NCI-H1105 treated with DMSO at 0.1 percent for 48 hours (cell line): ENCODE measurements at places on chromosomes 3 and 15.

GRCh38 chr3:183161552-183162336 is 790 bp downstream of the LAMP3 start:
- DNase-seq, result no peak

- DNase-seq, result no peak
These were observed 23.1 kb downstream of the DCLK3 start for GRCh38 chr3:36741285-36741684.

GRCh38 chr15:64090527-64090926 is 3.1 kb downstream of the CIAO2A start:
- DNase-seq, result no peak

GRCh38 chr3:157488144-157488543 is 15.1 kb downstream of the VEPH1 start:
- DNase-seq, result no peak

DNA sequence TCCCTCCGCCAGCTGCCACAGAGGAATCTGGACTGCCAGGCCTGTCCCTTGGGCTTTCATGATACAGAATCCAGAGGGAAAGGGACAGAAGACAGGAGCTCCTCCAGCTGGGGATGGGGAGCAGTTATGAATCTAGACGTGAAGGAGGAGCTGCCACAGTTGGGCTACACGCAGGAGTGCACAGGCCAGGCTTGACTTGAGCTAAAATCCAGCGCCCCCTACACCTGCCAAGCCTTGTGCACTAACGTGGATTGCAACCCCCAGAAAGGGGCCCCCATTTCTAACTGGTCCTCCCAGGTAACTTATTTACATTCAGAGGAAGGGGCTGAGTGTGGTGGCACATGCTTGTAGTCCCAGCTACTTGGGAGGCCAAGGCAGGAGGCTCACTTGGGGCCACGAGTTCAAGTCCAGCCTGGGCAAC is 14.3 kb downstream of the KLHL6 start:
- DNase-seq, result no peak

DNA sequence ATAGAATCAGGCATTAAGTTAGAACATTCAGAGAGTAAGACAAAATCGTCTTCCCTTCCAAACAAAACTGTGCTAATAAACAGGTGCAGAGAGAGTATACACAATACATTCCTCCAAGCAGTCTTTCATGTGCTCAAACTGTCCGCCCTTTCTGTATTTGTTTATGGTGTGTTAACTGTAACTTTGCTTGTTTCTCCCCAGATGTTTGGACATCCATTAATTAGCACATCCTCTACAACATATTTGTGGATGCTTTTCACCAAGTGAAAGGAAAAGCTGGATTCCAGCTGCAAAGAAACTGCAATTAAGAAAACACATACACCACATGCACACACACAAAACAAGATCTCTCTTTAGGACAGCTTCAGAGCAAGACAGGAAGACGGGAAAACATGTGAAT is 912.6 kb downstream of the NTRK3 start:
- DNase-seq, result no peak

DNA sequence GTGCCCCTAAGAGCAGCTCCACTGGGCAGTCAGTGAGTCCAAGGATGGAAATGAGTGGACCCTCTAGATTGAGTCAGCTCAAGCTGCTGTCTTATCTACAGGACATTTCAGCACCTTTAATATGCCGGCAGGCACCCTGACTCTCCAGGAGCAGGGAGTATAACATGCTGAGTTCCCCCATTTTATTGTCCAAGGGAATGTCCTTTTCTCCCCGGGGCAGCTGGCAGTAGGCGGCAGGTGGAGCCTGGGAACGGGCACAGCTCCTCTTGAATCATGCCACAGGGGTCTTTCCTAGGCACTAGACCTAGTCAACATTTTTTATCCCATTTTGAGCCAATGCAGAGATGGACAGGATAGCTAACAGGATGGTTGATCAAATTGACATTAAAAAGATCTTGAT is 14.8 kb downstream of the WNT7A start:
- no peak for DNase-seq

GRCh38 chr3:131236421-131236820 is 145.2 kb upstream of the NUDT16 start:
- DNase-seq, result peak; percentile 94

- no peak for DNase-seq
These were observed 119.3 kb upstream of the DAZL start for GRCh38 chr3:16724487-16724886.

DNA sequence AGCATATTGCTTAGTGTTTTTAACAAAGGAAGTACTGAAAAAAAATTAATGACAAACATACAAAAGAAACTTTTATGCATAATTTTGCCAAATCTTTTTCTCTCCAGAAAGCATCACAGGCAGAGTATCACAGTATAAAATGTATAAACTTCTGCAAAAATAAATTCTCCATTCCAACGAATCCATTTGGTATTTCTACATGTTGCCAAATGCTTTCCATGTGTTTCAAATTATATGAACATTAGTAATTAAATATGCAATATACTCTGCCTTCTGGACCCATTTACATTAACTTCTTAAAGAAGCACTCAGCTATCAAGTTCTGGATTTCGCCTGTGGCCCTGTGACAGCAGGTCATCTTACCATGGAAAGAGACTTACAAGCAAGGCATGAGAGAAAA is 189.1 kb upstream of the ALCAM start:
- DNase-seq, result no peak

DNA sequence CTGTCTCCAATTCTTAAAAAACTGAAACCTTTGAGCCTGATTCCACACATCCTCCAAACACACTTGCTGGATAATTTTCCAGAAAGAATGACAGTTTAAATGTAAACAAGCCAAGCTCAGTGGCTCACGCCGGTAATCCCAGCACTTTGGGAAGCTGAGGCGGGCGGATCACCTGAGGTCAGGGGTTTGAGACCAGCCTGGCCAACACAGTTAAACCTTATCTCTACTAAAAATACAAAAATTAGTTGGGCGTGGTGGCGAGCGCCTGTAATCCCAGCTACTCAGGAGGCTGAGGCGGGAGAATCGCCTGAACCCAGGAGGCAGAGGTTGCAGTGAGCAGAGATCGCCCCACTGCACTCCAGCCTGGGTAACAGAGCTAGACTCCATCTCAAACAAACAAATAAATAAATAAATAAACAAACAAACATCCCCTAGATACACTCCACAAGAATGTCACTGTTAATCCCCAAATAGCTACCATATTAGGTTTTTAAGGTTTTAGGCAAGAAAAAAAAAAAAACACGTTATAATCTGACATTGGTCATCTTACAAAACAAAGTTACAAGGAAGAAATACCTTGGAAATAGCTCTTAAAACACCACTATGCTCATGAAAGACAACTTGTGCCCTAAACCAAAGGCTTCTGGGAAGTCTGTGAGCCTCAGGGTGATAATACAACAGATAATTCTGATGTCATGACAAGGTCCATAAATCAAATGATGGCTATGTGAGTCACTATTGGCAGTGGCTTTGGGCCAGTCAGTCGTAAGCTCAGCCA is 13.2 kb downstream of the TNIK start:
- DNase-seq, result no peak

DNA sequence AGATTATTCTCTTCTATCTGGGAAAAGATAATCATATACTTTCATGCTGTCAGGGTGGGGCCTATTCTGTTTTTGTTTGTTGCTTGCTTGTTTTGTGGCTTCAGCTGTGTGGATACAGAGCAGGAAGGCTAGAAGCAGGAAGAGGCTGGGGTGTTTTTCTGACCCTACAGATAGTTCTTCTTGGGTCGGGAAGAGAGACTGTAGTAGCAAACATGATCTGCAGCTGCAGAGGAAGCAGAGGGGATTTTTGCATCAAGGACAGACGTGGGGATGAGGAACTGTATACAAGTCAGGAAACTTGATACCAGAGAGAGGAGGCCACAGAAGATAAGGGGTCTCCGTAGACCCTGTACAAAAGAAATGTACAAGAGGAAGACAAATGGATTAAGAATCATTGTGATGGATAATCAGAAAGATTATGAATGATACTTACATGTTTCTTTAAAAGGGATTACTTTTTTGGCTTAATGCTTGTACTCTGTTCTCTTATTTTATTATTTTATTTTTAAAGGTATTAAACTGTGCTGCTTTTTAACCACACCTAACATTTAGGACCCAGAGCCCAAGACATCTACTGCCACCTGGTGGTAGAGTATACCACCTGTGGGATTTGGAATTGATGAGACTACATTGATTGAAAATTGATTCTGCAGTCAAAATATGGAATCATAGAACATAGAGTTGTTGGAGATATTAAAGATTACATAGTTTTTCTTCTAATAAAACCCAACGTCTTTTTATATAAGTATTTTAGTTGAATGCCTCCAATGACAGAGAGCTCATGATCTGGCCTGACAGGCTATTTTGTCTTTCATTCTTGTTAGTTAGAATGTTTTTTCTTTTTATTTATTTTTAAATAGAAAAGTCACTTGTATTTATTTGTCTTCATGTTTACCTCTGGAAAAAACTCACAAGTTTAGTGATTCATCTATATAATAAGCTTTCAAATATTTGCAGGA is 87.3 kb upstream of the ROPN1 start:
- DNase-seq, result peak; percentile 75

DNA sequence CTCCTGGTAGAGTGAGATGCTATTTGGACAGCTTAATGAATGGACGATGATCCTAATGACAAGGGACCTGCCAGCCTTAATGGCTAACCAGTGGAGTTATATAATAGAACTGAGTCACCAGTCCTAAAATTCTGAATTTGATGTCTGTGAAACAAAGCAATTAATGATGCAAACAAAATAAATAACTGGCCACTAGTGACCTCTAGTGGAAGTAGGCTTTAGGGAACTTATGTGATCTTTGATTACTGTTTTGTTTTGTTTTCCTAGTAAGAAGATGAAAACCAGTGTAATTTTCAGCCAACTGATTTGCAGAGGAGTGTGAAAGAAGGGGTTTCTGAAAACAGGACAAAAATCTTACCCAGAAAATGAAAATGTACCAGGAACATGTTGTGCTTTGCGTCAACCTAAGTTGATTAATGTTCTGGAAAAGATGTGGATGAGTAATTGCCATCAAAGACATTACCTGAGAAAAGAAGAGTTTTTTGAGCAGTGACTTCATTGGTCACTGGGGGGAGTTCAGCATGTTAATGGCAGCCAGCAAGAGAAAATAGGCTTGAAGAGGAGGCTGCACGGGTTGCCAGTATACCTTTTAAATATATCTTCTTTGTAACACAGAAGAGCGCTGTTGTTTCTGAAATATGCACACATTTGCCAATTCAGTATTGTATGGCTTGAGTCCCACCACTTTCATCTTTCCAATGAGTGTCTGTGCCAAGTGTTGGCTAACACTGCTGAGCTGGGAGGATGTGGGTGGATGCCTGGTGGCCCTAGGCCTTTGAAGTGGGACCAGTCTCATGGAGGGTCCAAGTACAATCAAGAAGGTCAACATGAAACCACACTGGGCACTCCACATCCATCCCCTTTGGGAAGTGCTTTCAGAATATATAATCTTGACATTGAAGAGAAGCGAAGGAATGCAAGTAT is 9.3 kb downstream of the VEPH1 start:
- DNase-seq, result peak; percentile 77

GRCh38 chr3:122382888-122383666 is at the start of gene MIX23:
Gene MIX23 (minus strand): TSS chr3:122383231. CDS start chr3:122383224, 7 bp downstream.
- DNase-seq, result peak; percentile 96

GRCh38 chr3:11703146-11703545 is 59.4 kb upstream of the VGLL4 start:
- no peak for DNase-seq

DNA sequence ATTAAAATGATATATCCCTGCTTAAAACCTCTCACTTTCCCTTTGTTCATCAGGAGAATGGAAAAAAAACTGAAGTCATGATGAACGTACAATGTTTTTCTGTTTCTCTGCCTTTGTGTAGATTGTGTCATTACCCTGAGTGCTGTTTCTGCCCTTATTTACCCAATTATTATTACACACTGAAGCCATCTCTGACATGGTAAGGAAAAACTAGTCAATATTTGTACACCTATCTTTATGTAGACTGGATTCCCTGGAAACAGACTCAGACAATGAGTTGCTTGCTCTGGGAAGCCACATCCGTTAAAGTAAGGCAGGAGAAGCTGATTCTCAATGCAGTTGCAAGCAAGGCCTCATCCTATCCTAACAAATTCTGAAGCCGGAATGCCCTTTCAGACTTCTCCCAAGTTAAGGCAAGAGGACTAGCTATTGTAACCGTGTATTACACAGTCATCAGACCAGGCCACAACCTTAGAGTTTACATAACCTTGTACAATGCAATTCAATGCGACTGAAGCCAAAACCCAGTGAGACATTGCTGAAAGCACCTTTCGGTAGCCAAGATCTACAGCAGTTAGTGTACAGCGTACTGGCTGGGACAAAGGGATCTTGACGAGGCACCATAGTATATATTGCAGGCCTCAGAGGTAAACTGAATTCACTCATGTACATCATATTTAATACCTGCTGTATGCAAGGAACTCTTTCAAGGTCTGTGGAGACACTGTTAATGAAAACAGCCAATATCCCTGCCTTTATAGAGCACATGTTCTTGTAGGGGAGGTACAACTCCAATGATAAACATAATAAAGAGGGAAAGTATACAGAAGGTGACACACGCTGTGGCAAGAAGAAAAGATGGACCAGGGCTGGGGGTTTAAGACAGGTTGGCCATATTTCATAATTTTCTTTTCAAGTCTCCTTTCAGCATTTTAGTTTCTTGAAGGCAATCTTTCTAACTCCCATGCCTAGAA is 1040.8 kb upstream of the SEMA6D start:
- no peak for DNase-seq

DNA sequence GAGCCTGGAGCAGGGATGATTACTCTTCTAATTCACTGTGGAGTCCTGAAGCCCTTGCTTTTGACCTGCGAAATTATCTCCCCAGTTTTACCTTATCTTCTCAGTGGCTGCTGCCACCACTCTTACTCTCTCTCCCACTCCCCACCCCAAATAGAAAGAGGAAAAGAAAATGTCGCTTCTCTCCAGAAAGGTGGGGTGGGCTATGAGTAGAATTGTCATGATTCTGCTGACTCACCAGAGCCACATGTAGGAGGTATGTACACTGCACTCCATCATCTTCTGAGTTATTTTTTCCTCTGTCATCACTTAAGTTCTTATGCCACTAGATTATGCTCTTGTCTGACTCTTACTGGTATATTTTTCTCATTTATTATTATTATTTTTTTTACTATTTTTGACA is 43.9 kb upstream of the TMEM158 start:
- no peak for DNase-seq

- DNase-seq, result no peak
These were observed 208.4 kb upstream of the ADAMTS9 start for GRCh38 chr3:64895991-64896895.
